LHCN-M2 (cell line): ENCODE measurements at places on chromosomes 5 and 9. TPM values are rescaled to one million over a fixed set of nuclear protein-coding genes. Genes with fewer than 3 reads are reported as not detected.

GRCh38 chr9:126398403-126399058 is 71.9 kb downstream of the MVB12B start:
- DNase-seq = peak; percentile 26

- DNase-seq = no peak
Measured at GRCh38 chr9:36053971-36054370, 17.3 kb downstream of the RECK start.

- DNase-seq = peak; percentile 64
Measured at GRCh38 chr5:78649861-78650496, 1.4 kb upstream of the LHFPL2 start.

DNA sequence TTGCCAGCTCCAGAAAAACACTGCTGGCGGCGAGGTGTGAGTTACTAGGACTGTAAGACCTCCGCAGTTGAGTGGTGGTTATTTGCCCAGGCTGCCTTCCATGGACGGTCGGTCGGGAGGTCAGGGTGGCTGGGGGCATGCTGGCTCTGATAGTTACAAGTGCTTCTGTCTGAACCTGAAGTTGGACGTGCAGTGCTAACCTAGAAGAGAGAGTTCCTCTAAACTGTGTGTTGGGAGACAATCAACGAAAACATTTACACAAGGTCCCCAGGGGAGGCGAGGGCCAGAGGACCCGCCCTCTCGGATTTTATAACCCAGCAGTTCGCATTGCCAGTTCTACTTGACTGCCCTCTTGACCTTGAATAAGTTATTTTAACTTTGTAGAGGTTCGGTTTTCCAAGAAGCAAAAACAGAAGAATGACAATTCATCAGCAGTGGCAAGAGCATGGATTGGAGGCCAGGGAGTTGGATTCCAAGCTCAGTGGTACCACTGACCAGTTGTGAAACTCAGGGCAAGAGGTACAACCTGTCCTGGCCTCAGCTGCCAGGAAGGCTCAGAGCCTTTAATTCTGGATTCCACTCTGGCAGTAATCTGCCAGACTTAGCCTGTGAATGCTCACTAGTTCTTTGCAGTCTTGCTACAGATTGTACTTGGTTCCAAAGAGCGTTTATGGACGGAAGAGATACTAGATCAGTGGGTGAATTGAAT is 28.7 kb upstream of the PDE8B start:
- no peak for DNase-seq

DNA sequence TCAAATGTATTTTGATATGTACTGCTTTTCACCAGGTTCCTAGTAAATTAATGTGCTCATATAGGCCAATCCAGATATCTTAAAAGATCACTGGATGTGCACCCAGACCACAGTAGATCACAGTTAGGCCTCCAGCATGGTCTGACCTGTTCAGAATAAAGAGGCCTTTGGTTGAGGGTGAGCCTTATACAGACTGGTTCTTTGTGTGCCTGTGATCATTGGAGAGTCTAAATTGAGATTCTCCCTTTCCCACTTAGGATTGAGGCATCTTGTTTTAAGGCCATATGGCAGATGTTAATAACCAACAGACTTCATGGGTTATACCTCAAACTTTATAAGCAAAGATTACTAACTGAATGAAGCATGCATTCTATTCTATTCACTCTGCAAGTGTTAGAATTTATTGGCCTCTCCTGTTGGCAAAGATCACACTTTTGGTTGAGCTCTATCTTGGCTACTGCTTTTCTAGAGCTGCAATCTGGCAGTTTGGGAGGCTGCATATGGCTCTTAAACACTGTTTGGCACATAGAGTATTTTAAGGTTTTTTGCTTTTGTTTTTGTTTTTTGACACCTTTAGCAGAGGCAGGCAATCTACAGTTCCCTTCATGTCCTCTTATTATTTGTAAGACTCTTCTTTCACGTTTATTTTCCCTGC is 8.5 kb downstream of the CHSY3 start:
- DNase-seq = no peak

GRCh38 chr9:18888290-18888689 is 144.7 kb downstream of the SAXO1 start:
- no peak for DNase-seq

The SOX30 gene
- total RNA-seq = 0.06 TPM in 1 of 2 replicates, not detected in the other

The SPOUT1 gene
- total RNA-seq = 29.9 and 32.1 TPM in 2 replicates

- DNase-seq = no peak
Measured at GRCh38 chr5:172442592-172442991, 11.7 kb downstream of the SH3PXD2B start.

- DNase-seq = no peak
Measured at GRCh38 chr9:103410059-103410458, 414.9 kb downstream of the CYLC2 start.

DNA sequence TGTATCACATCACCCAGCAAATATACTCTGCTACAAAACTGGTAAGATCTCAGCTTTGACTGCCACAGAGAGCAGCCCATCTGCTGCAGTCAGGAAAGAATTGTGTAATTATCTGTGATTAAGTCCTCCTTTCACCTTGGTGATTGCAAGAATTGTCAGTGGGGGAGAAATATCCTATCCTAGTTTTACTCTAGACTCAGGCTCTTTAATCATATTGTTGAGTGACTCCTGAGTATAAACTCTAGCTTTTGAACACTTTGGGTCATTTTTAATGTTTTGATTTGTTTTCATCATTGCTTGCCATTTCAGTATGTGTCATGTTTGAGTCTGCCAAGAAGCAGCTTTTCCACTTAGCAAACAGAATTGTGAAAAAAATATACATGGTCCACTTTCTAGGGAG is 32.1 kb downstream of the VCAN start:
- peak; percentile 32 for DNase-seq

DNA sequence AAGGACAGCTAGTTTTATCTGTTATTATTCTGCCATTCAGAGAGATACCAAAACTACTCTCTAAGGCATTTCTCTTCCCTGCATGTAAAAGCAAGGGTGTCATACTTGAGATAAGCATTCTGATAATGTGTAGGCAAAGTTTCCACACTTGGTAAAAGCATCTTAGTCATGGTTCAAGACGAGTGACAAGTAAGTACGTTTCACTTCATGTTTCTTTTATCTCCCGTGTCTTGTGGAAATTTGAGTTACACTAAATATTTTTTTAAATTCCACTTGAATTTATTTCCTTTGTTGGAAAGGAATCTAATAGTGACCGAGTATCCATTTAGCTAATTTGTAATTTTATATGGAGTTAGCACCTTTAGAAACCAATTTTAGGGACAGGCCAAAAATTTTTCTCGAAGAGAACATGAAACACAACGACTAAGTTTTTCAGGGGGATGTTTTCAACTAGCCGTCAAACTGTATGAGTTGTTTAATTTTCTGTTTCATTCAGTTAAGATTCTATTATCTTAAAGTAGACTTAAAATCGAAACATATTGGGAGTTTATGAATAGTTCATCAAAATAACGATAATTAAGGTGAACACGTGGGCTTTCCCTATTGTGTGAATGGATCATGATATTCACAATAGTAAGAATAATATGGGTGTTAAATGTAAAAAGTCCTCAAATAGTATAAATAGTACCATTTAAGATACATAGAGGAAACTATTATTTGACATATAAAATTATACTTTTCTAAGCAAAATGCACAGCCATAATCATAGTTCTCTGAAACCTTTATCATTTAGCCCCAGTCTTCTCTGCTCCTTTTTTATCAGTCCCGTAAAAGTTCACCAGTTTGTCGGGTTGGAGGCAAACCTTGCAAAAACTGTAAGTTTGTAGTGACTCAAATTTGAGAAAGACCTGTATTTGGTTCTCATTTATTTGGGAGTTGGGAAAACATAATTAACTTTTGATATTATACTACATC is 1.6 kb downstream of the RFESD start:
- no peak for DNase-seq

The BDP1 gene
- total RNA-seq = 18.2 and 18.9 TPM in 2 replicates

DNA sequence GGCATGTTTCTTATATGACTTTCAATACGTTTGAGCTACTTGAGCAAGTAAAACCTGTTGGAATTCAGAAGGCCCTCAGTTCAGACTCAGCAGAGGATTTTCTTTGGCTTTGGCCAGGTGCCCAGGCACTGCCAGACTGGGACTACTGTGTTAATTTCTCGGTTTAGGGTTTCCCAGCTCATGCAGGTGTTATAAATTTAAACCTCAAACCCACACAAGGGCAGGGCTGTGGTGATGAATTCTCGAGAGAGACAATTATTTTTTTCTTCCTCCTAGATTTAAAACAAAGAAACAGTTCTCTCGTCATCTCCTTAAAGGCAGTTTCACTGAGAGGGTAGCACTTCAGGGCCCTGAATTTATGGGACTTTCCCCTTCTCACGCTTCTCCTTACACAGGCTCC is 406.0 kb upstream of the PIK3R1 start:
- DNase-seq = no peak

The FRRS1L gene
- total RNA-seq = under 0.01 TPM in 1 of 2 replicates, not detected in the other

DNA sequence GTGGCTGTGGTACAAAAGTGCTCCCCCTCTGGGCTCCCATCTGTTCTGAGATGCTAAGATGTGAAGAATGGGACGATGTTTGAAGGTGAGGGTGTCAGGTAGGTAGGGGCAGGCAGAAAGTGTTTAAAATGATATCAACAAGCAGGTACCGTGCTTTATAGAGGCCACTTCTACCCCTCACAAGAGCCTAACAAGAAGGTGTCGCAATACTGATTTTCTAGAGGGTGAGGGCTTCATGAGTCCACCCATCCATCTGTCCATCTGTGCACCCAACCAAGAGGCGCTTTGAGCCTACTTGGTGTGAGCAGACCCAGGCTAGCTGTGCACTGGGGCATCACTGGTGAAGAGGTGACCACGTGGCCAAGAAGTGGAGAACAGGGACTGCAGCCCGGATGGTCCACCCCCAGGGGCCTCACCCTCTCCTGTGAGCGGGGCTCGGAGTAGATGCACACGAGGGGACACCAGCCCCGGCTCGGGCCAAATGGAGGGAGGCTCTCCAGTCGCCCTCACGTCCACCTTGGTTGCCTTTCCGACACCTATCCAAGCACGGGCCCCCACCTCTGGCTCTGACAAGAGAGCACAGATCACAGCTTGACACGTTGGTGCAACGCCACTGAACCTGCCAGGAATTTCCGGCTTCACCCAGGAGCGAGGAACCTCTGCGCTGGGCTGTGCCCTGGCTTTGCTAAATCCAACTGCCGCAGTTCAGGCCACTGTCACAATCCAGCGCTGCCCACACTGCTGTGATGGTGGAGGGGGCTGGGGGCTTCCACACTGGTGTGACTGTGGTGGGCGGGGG is 34.5 kb downstream of the CRB2 start:
- no peak for DNase-seq

The CD14 gene
- 0.96 and 1.1 TPM in 2 replicates for total RNA-seq
